Kidney capillary endothelial cell (primary cell): ENCODE measurements at places on chromosomes 3 and 15.

- DNase-seq: no peak
Observed at GRCh38 chr3:187952849-187953248, 201.1 kb upstream of the LPP start.

DNA sequence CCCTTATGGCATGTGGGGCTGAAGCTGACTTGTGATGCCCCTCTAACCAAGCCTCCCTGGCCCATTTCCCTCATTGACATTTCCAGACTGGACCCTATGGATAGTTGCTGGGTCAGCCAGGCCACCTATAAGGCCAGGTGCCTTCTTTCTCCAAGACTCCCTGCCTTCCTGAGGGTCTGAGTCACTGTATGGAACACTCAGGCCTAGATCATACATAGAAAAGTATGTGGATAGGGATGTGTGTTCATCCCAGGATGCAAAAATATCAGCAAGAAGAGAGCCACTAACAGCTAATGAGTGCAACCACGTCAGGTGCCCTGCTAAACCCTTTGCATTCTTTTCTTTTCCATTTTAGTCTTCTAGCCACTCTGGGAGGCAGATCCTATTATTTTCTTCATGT is 168.4 kb upstream of the WNT5A start:
- no peak for DNase-seq

DNA sequence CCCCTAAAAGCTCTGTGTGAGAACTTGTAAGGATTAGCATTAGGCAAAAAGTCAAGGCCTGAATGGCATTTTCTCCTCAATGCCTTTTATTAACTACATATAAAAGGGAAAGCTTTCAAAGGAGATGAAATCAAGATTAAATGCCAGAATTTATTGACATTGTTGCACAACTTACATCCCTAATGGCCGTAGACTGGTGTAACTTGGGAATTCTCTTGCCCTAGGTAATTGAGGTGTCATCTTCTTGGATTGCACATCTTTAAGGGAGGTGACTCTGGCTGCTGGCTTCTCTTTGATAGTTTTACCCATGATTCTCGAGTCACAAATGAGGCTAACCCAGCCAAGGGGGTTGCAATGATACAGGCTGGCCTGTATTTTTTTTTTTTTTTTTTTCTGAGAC is 249.1 kb downstream of the TBL1XR1 start:
- no peak for DNase-seq

DNA sequence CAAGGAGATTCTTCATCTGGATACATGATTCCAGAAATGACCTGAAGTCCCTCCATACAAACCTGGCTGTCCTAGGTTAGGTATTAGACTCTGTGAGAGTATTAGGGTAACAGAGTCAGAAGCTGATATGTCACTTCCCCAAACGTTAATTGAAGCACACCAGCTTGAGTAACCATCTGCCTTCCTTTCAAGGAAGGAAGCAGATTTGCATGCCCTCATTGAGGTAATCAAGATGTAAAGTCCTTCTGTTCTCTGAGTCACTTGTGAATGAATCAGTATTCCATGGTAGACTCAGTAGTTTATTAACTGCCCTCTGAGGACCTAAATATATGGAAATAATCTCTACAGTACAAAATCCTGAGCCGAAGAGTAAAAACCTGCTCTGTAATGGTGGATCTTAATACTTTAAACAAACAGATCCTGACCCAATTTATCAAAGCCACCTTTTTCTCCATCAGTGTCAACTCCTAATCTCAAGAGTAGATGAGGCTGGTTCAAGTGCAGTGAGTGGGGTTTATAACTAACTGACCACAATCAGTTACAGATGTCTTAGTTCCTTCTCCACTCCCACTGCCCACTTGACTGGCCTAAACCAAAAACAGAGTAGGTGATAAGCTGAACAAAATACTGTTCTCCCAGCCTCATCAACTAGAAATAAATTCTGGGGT is 246.2 kb upstream of the CHRM5 start:
- DNase-seq: peak; percentile 91
